Activated CD4-positive, alpha-beta T cell treated with anti-CD3 and anti-CD28 coated beads for 4 hours (primary cell): ENCODE measurements at places on chromosomes 3 and 15.

- DNase-seq: no peak
Measured at GRCh38 chr3:32104492-32104891, 1.9 kb upstream of the GPD1L start.

GRCh38 chr3:31906182-31906581 is 74.9 kb downstream of the OSBPL10 start:
- DNase-seq: no peak

GRCh38 chr15:75672646-75673425 is 25.1 kb downstream of the SNX33 start:
- no peak for DNase-seq

DNA sequence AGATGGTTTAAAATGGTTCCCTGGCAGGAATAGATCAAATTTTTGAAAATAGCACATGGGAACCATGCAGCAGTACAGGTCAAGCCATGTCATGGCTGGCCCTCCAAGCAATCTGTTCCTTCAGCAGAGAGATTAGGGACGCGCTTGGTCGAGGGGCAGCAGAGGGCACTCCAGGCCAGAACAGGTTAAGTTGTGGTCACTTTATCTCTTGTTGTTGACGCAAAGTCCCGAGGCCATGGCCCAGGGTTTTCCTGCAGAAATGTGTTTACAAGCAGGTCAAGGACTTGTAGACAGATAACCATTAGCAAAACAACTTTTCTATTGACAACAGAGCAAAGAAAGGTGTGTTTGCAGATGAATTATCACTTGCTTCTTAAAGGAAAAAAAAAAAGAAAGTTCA is 570.0 kb upstream of the NR2F2 start:
- no peak for DNase-seq

- DNase-seq: no peak
Measured at GRCh38 chr3:122023335-122023910, 1.4 kb upstream of the ILDR1 start.

- no peak for DNase-seq
Measured at GRCh38 chr3:5275529-5275928, 88.0 kb downstream of the EDEM1 start.

- peak; percentile 11 for DNase-seq
Measured at GRCh38 chr15:48285329-48286214, 45.7 kb upstream of the DUT start.

- DNase-seq: no peak
Measured at GRCh38 chr15:56616551-56616950, 116.8 kb downstream of the ZNF280D start.

DNA sequence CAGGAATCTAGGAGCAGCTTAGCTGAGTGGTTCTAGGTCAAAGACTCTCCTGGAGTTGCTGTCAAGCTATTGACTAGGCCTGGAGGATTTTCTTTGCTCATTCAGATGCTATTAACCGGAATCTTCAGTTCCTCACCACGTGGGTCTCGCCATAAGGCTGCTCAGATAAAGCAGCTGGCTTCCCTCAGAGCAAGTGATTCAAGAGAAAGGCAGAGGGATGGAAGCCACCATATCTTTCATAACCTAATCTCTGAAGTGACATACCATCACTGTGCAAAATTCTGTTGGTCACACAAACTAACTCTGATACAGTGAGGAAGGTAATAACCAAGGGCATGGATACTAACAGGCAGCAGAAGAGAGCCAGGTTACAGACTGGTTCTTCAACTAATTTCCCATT is 72.7 kb upstream of the FLNB start:
- DNase-seq: no peak

DNA sequence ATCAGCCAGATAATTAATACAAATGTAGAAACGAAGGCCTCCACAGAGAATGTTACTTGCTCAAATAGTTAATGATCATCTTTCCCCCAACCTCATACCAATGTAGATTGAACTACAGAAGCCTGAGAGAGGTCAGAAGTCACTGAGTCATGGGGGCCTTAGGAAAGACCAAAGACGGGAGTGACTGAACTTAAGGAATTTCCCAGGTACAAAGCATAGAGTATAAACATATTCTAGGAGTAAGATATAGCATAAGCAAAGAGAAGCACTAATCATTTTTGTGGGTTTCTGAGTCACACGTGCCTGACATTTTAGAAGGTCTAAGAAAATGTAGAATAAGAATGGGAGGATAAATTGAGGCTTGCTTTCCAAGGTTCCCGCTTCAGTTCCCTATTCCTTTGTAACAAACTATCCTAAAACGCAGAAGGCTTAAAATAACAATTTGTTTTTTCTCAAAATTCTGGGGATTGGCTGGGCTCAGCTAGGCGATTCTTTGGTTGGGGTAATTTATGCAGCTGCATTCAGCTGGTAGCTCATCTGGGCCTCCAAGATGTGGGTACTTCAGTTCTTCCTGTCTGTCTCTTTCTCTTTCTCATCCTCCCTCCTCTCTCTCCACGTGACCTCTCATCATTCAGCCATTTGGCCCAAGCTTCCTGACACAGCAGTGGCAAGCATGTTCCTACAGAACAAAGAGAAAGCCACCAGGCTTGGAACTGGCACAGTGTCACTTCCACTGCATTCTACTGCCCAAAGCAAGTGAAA is 422.6 kb downstream of the FOXP1 start:
- no peak for DNase-seq

DNA sequence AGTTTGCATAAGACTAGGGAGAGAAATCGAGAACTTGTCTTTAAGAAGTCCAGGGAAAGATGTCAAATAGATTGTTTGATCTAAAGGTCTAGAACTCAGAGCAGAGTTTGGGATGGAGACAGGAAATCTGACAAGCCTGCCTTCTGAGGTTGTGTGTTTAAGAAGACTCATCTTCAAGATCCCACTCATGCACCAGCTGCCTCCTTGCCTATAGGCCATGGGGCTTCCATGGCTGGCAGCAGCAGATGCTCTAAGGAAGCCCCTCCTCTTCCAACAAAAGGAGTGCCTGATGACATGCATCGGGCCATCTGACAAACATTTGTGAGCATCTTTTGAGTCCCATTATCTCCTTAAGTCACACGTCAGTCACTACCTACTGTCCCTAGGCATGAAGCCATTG is 47.4 kb downstream of the WNT5A start:
- no peak for DNase-seq

GRCh38 chr3:169699536-169700050 is 36.1 kb upstream of the MECOM start:
- DNase-seq: no peak

DNA sequence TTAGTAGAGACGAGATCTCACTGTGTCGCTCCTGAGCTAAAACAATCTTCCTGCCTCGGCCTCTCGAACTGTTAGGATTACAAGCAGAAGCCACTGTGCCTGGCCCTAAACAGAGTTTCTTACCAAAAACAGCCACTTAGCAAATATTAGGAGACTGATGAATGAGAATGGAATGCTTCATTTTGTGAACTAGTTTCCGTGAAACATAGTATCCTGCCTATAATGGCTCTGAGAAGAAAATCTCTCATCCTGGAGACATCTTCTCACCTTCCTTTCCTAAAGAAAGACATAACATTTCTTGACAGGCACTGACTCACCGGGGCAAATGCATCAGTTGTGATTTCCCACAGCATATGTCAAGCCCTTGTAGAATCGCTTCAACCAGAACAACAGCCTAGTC is 44.9 kb downstream of the GJD2 start:
- no peak for DNase-seq

- no peak for DNase-seq
Measured at GRCh38 chr3:158711886-158712285, 20.4 kb downstream of the RARRES1 start.

GRCh38 chr3:71653414-71653807 is 69.9 kb upstream of the FOXP1 start:
- DNase-seq: no peak

DNA sequence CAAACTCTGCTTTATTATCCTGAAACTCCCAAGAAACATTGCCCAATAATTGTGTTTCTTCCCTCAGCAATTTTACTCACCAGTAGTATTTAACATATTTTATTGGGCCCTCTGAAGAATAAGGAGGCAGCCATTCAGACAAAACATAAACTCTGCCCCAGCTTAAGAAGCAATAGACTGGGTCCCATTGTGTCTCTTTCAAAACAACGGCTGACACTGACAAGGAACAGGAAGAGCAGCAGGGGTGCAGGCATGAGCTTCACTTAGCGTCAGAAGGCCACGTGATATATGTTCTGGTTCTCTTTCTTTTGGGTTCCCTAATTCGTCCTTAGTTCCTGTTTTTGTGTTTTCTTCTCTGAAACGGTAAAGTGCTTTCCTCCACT is 242.3 kb downstream of the FHIT start:
- DNase-seq: no peak

GRCh38 chr15:79432345-79433275 is 474 bp downstream of the MINAR1 start:
- DNase-seq: no peak

- DNase-seq: no peak
Measured at GRCh38 chr15:52343831-52344230, 48.2 kb upstream of the MYO5C start.

- no peak for DNase-seq
Measured at GRCh38 chr3:49173116-49173791, 1.9 kb downstream of the KLHDC8B start.

GRCh38 chr3:22216601-22217000 is 465.6 kb upstream of the ZNF385D start:
- DNase-seq: no peak

DNA sequence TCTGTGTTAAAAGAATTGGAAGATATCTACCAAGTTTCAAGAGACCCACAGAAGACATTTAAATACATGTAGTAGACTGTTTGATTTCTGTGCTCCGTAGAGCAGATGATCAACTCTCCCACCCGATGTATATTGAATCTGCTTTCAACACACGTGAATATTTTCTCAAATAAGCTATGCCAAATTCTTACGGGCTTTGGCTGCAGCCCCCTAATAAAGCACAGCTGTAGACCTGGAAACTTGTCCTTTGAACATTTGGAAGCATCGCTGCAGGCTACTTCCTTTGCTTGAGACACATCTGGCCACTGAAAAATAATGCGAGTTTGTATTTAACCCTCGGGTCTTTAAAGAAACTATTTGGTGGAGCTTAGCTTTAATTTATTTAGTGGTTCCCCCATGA is 98.3 kb upstream of the SELENOK start:
- no peak for DNase-seq

GRCh38 chr15:64017591-64018163 is 28.6 kb downstream of the DAPK2 start:
- DNase-seq: no peak

- DNase-seq: no peak
Measured at GRCh38 chr15:85578941-85579701, 198.7 kb downstream of the AKAP13 start.

- no peak for DNase-seq
Measured at GRCh38 chr3:68207327-68207726, 552.9 kb upstream of the SUCLG2 start.

- no peak for DNase-seq
Measured at GRCh38 chr3:108089579-108089978, 1.3 kb downstream of the CD47 start.

DNA sequence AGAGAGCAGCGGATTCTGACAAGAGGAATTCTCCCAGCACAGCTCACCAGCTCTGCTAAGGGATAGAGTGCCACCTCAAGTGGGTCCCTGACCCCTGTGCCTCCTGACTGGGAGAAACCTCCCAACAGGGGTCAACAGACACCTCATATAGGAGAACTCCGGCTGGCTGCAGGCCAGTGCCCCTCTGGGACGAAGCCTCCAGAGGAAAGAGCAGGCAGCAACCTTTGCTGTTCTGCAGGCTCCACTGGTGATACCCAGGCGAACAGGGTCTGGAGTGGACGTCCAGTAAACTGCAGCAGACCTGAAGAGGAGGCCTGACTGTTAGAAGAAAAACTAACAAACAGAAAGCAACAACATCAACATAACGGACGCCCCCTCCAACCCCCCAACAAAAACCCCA is 31.3 kb upstream of the FGF12 start:
- no peak for DNase-seq
